DMS79 treated with DMSO at 0.1 percent for 48 hours (cell line): ENCODE measurements at places on chromosomes 16 and 17.

DNA sequence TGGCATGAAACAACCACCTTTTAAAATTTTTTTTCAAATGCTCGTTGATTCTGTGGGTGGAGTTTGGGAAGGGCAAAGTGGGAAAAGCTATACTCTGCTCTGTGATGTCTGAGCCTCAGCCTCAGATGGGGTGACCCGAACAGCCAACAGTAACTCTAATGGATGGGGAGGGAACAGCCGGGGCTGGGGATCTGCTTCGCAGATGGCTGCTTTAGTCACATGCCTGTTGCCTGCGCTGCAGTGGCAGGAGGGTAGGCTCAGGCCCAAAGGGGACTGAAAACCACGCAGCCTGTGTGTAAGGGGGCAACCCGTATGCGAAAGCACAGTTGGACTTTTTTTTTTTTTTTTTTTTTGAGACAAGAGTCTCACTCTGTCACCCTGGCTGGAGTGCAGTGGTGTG lies 14.9 kb upstream of the MAPK3 start:
- DNase-seq, result no peak

GRCh38 chr17:47299239-47299910 lies 24.4 kb upstream of the EFCAB13 start:
- DNase-seq, result no peak

DNA sequence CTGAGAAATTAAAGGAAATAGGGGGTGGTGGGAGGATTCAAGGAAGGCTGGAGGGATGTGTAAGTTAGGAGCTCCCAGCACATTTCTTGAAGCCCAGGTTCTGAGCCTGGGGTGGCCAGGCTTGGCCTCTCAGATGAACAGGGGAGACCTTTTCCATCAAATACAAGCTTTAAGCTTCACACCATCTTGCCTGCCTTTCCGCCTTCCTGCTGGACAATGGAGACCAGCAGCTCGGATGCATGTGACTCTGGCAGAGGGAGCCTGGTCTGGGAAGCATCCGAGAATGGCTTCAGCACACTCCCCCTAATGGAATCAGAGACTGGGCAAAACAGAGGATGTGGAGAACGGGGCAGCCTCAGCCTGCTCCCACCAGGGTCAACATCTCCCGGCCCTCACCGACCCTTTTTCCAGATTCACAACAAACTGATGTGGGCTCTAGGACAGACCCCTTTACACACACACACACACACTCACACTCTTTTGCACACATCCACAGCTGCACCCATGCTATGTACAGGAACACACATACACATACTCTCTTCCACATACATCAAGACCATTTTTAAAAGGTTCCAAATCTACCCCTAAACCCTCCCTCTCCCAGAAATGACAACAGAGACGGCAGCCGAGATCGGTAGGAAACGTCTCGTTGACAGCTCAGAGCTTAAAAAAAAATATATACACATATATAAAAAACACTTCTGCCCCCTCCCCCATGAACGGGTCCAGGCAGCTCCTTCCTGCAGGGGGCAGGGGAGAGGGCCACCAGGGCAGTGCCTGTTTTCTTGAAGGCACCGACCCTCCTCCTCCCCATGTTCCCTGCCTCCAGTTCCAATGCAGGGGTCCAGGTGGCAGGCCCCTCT lies 6.5 kb upstream of the ATXN7L3 start:
- no peak for DNase-seq

DNA sequence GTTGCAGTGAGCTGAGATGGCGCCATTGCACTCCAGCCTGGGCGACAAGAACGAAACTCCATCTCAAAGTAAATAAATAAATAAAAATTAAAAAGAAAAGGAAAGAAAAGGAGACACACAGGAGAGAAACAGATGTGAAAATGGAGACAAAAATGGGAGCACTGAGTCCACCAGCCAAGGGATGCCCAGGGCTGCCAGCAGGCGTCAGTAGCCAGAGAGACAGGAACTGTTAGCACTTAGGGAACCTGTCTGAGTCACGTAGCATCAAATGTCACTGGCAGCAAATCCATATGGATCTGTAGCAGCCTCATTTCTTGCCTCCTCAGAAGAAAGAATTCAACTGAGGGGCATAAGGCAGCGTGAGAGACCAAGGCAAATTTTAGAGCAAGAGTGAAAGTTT lies 79.7 kb downstream of the CYLD start:
- no peak for DNase-seq

DNA sequence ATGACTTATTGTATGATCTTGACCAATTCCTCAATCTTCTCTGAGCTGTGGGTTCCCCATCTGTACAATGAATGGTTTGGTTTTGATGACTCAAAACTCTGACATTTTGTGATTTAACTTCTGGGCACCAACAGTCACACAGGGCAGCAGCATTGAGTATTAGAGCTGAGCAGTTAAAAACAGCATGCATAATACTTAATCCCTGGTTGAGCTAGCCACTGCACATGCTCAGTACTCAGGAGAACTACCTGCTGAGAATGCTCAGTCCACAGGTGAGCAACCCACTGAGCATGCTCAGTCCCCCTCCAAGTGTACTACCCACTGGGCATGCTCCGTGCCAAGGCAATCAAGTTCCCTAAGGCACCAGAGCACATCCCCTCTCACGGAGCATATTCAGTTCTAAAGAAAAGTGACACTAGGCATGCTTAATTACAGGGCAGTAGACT lies 68.7 kb downstream of the AIPL1 start:
- no peak for DNase-seq

DNA sequence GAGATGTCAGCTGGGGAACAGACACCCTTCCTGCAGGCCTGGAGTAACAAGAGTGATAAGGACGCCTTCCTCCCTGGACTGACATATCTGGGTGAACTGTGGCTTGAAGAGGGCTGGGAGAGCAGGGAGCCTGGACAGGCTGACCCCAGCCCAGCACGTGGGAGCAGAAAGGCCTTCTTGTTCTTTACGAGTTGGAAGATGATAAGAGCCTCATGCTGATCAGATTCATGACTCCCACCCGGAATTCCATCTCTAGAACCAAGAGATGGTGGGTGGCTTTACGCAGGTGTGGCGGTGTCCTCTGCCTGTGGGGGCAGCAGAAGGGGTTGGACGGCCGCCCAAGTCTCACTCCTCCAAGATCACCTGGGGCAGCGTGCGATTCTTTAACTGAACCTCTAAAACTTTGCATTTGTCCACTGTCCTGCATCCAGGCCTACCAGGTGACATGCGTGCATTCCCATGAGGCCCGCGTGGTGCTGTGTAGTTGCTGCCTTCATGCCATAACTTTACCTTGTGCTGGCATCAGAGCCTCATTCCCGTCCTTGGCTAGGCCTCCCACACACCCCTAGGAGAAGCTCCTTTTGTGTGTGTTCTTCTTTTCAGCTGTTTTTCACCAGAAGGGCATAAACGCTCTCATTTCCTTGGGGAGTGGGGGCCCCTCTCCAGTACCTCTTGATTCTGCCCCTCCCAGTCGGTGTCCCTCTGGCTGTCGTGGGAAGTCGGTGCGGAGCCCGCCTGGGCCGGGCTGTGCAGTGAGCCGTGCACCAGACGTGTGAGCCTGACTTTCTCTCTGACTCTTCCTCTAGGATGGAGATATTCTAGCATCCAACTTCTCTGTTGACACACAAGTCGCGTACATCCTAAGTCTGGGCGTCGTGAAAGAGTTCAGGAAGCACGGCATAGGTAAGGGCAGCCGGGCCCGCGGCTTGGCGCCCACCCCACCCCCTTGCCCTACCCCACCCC lies 13.3 kb downstream of the C16orf90 start:
- DNase-seq, result no peak

DNA sequence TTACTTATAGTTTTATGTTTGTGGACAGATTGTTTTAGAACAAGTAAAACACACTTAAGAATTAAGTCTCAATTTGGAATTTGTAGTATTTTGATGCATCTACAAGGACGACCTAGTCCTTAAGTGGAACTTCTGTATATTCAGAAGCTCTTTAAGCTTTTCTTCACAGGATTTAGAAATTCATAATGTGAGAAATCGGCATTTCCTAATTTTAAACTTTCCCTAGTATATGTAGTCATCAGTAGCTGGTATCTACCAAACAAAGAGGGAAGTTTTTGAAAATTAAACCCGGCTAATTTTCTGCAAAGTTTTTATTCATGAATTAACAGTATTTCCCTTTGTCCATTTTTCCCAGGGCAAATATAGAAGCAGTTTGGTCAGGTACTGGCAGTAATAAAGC lies 203.6 kb downstream of the CDRT15L2 start:
- no peak for DNase-seq

GRCh38 chr17:39236450-39236927 lies 10.7 kb upstream of the STAC2 start:
- no peak for DNase-seq

DNA sequence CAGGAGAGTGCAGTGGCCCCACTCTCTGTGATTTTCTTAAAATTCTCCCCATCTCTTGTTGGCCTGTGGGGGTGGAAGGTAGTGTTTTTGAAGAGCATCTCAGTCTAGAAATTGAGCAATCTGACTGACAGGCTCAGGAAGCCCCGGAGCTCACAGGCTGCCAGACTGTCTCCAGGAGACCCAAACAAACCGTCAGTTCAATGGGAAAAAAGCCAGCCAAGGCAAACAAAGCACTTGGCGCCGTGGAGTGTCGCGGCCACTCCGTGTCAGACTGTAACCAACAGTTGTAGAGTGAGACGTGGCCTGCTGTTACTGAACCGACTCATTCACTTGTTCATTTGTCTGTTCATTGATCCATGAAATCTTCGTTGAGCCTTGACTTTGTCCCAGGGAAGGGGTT lies 33.7 kb downstream of the RGS9 start:
- peak; percentile 26 for DNase-seq

GRCh38 chr17:76398523-76399174 lies 14.2 kb downstream of the SPHK1 start:
- no peak for DNase-seq

GRCh38 chr16:7517496-7517895 lies 184.9 kb downstream of the RBFOX1 start:
- no peak for DNase-seq

- DNase-seq, result no peak
These were observed 660.4 kb upstream of the GOT2 start for GRCh38 chr16:59394526-59394925.

- peak; percentile 14 for DNase-seq
These were observed 1.4 kb downstream of the PYDC1 start for GRCh38 chr16:31215287-31216162.

- peak; percentile 78 for DNase-seq
These were observed 538 bp upstream of the RAPGEFL1 start for GRCh38 chr17:40176754-40177110.

DNA sequence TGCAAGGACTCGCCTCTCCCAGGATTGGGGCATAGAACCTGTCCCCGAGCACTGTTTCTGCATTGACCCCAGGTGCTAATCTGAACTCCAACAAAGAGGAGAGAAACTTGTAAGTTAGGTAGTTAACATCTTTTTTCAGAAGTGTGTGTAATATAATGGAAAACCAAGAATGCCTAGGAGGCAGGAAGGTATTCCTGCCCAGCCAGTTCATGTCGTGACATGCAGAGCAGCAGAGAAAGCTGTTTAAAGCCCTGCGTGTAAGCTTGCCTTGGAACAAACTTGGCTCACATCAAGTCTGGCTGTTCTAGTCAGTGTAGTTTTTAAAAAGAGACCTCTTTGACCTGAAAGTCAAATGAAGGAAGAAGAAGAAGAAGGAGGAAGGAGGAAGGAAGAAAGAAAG lies 2.1 kb upstream of the GNA13 start:
- DNase-seq, result no peak

DNA sequence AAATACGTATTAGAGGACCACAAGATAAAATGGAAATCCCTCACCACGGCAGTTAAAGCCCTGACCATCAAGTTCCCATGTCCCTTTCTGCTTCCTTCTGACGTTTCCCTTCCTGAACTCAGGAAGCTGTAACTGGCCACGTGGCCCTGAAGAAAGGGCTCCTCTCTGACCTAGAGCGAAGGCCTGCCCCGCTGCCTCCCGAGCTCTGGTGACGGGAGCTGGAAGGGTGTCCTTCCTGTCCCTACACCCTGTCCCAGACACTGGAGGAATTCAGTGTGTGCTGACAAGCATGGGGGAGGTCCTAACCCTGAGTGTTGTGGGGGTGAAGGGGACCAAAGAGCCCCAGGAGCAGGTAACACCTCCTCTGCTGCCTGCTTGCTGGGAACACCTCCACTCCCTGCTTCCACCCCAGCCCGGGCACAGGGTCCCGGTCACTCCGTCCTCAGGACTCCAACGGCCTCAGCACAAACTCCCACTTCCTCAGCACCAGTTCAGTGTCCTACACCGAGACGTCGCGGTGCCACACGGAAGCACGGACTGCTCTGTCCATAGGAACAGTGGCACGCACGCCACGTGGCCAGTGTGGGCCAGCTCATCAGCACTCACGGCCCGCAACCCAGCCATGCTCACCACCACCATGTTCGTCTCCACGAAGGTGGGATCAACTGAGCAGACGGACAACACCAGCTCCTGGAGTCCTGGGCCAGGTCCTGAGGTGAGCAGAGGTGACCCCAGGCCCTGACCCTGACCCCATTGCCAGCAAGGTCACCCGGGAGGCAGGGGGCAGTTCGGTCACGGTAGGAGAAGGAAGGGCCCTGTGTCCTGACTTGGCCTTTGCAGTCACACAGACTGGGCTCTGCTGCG lies 16.9 kb downstream of the TMEM235 start:
- DNase-seq, result no peak

- no peak for DNase-seq
These were observed 28.5 kb downstream of the KIFC3 start for GRCh38 chr16:57773655-57774295.

DNA sequence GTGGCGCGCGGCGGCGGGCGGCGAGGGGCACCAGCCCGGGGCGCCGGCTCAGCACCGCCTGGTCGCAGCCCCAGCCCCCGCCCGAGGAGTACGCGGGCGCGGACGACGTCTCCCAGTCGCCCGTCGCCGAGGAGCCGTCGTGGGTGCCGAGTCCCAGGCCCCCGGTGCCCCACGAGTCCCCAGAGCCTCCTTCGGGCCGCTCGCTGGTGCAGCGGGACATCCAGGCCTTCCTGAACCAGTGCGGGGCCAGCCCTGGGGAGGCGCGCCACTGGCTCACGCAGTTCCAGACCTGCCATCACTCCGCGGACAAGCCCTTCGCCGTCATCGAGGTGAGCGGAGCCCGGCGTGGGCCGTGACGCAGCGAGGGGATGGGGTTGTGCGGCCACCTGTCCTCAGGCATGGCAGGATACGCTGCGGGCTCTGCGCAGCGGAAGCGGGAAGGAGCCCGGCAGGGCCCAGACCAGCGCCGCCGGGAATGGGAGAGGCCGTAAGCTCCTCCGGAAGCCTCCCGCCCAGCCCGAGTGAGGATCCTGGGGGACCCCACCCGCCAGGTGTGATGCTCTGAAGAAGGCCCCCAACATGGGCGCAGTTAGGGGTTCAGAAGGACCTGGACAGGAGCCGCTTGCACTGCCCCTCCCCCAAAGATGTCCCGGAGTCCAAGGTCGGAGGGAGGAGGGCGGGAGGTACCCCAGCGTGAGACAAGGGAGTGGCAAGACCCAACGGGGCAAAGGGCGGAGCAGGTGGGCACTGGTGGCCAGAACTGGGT lies 522 bp downstream of the NAGS start:
- DNase-seq, result no peak

GRCh38 chr17:50187394-50187725 lies 14.1 kb downstream of the COL1A1 start:
- no peak for DNase-seq
